GM23248 (cell line): ENCODE measurements at places on chromosomes 5 and 9.

GRCh38 chr9:2050236-2050635 is 35.1 kb downstream of the SMARCA2 start:
- peaks cover 27% of the 10 kb centered on the region for H3K4me1 ChIP-seq
- no peaks in the 10 kb centered on the region for H3K27me3 ChIP-seq
- H3K4me3 ChIP-seq = no peak overlapping the region
- H3K27ac ChIP-seq = no peak overlapping the region
- 0 out of 2 replicates have a peak, but pooled peaks cover 5% of the 10 kb centered on the region for H3K36me3 ChIP-seq

DNA sequence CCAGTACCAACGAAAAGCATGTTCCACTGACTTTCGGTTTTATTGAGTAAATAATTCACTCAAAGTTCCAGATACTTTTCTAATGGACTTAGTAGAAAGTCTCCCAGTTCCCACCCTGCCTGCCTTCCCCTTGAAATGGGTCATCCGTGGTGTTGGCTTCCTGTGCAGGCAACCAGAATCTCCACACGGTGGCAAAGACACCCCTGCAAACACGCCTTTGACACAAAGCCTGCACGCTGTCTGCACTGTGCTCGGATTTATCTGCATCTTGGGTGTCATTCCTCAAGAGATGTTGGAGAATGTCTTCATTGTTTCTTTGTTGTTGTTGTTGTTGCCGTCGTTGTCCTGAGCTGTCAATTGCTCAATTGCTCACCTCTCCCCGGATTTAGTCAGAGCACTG is 150.0 kb upstream of the IRX2 start:
- no peak overlapping the region for H3K27ac ChIP-seq
- no peak overlapping the region for H3K4me3 ChIP-seq
- no peaks in the 10 kb centered on the region for H3K36me3 ChIP-seq
- H3K4me1 ChIP-seq = no peaks in the 10 kb centered on the region
- DNase-seq = no peak
- no peaks in the 10 kb centered on the region for H3K27me3 ChIP-seq

GRCh38 chr9:96616817-96617438 is 2.7 kb downstream of the CDC14B start:
- H3K27me3 ChIP-seq = no peaks in the 10 kb centered on the region
- H3K4me1 ChIP-seq = peaks cover 29% of the 10 kb centered on the region
- H3K27ac ChIP-seq = no peak overlapping the region
- no peak overlapping the region for H3K4me3 ChIP-seq
- no peak for DNase-seq

DNA sequence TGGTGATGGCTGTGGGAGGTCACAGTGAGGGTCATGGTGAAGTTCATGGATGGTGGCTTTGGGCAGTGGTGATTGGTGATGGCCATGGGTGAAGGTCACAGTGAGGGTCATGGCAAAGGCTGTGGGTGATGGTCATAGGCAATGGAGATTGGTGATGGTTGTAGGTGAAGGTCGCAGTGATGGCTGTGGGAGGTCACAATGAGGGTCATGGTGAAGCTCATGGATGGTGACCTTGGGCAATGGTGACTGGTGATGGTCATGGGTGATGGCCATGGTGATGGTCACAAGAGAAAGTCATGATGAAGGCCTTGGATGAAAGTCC is 115.6 kb upstream of the IRX4 start:
- no peaks in the 10 kb centered on the region for H3K36me3 ChIP-seq
- DNase-seq = no peak
- no peaks in the 10 kb centered on the region for H3K27me3 ChIP-seq
- H3K27ac ChIP-seq = no peak overlapping the region
- H3K4me3 ChIP-seq = no peak overlapping the region
- H3K4me1 ChIP-seq = no peaks in the 10 kb centered on the region

- peaks cover 17% of the 10 kb centered on the region for H3K4me1 ChIP-seq
- peak overlapping the region; percentile 53 for H3K27ac ChIP-seq
- peak overlapping the region; percentile 84 for H3K4me3 ChIP-seq
- H3K27me3 ChIP-seq = no peaks in the 10 kb centered on the region
These were observed 557 bp upstream of the PHF2 start for GRCh38 chr9:93575796-93576257.

DNA sequence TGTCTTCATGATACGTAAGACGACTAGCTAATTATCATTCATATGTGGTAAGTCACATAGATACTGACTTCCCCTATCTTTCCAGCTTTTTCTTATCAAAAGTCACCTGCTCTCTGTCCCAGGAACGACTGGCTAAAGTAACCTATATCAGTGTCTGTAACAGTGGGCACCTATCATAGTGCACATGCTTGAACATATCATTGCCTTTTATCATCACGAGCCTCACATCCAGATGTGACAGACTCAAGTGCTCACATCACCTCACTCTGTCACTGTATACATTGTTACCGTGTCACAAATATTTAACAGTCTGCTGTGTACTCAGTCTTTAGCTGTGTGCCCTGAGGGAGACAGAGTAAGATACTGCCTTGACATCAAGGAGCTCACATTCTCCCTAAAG is 125.4 kb upstream of the CCDC152 start:
- no peak overlapping the region for H3K4me3 ChIP-seq
- H3K27ac ChIP-seq = no peak overlapping the region
- H3K27me3 ChIP-seq = peaks cover 15% of the 10 kb centered on the region; the same call in 1 of the 2 replicates
- H3K4me1 ChIP-seq = no peaks in the 10 kb centered on the region

DNA sequence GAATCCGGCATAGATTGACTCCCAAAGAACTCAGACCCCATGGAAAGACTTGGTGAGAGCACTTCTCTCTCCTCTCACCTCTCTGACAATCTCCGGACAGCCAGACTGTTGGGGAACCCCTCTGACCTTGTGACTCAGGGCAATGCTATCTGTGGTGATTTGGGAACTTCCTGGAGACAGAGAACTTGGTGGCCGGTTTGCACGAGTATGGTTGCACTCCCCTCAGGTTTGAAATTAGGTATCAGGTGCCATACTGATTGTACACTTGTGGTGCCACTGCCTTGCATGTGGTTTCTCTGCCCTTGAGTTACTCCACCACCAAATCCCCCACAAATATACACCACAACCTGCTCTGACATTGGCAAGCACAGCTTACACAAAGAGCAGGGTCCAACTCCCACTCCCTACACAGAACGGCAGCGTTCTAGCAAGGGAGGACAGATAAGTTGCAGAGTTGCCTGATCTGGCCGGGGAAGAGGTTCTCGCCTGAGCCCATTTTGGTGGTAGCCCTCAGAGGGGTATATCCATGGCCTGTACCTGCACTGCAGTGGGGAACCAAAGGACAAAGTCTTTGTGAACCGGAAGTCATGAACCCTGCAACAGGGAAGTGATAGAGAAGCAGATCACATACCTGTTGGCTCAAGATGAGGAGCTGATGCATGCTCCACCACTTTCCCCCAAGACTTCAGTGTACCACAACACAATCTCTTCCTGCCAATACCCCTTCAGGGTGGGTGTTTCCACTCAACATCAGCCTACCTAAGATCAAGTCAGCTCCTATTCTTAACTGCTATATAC is 255.1 kb downstream of the MCTP1 start:
- H3K27ac ChIP-seq = no peak overlapping the region
- H3K36me3 ChIP-seq = no peaks in the 10 kb centered on the region

DNA sequence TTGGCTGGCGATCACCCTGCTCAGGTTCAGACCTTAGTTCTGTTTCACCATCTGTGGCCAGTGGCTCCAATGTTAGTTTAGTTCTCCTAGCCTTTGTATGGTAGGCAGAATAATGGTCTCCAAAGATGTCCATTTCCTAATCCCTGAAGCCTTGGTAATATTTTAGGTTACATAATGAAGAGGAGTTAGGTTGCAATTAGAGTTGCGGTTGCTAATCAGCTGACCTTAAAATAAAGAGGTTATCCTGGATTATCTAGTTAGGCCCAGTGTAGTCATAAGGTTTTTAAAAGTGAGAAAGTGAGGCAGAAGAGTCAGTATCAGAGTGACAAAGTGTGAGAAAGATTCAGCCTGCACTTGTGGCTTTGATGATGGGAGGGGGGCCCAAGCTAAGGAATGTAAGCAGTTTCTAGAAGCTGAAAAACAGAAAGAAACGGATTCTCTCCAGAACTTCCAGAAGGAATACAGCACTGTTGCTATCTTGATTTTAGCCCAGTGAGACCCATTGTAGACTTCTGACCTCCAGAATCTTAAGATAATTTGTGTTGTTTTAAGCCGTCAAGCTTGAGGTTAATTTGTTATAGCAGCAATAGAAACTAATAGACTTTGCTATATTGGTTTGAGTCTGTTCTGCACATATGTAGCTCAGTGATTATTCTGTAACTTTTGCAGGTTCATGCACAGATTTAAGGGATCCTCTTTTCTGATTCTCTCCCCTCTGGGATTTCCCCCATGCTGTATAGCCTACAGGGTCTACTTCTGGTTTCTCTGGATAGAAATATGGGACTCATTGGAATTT is 21.6 kb downstream of the LNPEP start:
- no peak for DNase-seq
- peaks cover 1% of the 10 kb centered on the region for H3K4me1 ChIP-seq
- no peaks in the 10 kb centered on the region for H3K27me3 ChIP-seq
- no peaks in the 10 kb centered on the region for H3K36me3 ChIP-seq
- no peak overlapping the region for H3K27ac ChIP-seq
- no peak overlapping the region for H3K4me3 ChIP-seq

- no peaks in the 10 kb centered on the region for H3K4me1 ChIP-seq
- H3K27me3 ChIP-seq = no peaks in the 10 kb centered on the region
These were observed 1782.4 kb upstream of the WWC1 start for GRCh38 chr5:166509085-166509484.

GRCh38 chr5:148972396-148972795 is 90.5 kb downstream of the SH3TC2 start:
- DNase-seq = no peak
- H3K27me3 ChIP-seq = no peaks in the 10 kb centered on the region
- peaks cover 33% of the 10 kb centered on the region for H3K4me1 ChIP-seq
- no peak overlapping the region for H3K4me3 ChIP-seq

- H3K27ac ChIP-seq = no peak overlapping the region
- H3K36me3 ChIP-seq = no peaks in the 10 kb centered on the region
- no peaks in the 10 kb centered on the region for H3K4me1 ChIP-seq
- DNase-seq = peak; percentile 66
- peaks cover 34% of the 10 kb centered on the region for H3K27me3 ChIP-seq
- peak overlapping the region; percentile 36 for H3K4me3 ChIP-seq
These were observed 671 bp downstream of the LRRC26 start for GRCh38 chr9:137168904-137169856.

DNA sequence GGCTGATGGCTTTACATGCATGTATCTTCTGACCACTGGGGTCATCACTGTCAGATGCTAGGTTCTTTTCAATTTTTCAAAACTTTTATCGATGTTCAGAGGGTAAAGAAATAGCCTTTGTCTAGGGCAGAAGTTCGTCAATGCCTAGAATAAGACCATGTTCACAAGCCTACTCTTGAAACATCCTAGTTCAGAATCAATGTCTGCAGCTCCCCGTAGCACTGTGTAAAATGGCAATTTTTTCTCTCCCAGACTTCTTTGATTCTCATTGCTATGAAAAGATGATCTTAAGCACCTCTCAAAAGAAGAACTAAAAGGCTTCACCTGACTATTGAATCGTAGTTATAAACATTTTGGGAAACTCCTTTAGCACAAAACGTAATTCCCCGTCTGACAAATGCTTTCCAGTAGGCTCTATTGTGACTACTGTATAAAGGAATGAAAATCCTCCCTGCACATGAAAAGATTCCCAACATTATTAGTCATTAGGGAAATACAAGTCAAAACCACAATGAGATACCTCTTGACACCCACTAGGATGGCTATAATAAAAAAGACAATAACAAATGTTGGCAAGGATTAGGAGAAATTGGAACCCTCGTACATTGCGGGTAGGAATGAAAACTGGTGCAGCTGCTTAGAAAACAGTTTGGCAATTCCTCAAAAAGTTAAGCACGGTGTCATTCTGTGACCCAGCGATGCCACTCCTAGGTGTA is 263.5 kb downstream of the ARHGAP26 start:
- peaks cover 5% of the 10 kb centered on the region; the same call in 1 of the 2 replicates for H3K4me1 ChIP-seq
- H3K4me3 ChIP-seq = no peak overlapping the region; the same call in 1 of the 2 replicates

- H3K4me1 ChIP-seq = peaks cover 18% of the 10 kb centered on the region
- DNase-seq = no peak
- H3K36me3 ChIP-seq = no peaks in the 10 kb centered on the region
- no peak overlapping the region for H3K4me3 ChIP-seq
- no peaks in the 10 kb centered on the region for H3K27me3 ChIP-seq
These were observed 130.7 kb downstream of the EDIL3 start for GRCh38 chr5:84253946-84254345.

DNA sequence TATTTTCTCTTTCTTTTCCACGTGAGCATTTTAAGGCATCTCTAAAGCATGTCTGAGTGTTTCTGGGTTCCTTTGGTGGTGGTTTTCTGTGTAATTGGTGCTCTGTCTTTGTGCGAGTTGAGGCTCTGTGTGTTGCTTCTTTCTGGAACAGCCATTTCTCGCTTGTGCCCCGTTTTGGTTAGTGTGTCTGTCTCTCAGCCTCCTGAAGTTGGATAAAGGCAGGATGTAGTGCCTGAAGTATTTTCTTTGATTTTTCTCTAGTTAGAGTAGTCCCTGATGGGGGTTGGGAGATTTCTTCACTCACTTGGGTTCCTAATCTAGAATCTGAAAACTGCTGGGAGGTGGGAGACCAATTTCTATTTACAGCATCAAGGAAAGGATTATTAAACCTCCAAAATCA is 129.7 kb upstream of the TMEM161B start:
- no peaks in the 10 kb centered on the region for H3K36me3 ChIP-seq
- H3K4me3 ChIP-seq = no peak overlapping the region
- H3K4me1 ChIP-seq = no peaks in the 10 kb centered on the region
- no peaks in the 10 kb centered on the region for H3K27me3 ChIP-seq

DNA sequence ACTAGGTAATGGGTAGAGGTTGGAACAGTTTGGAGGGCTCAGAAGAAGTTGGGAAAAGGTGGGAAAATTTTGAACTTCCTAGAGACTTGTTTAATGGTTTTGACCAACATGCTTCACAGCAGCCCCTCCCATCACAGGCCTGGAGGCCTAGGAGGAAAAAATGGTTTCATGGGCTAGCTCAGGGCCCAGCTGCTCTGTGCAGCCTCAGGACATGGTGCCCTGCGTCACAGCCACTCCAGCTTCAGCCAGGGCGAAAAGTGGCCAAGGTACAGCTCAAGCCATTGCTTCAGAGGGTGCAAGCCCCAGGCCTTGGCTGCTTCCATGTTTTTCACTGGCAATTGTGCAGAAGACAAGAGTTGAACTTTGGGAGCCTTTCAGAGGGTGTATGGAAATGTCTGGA is 453.7 kb downstream of the LRRC70 start:
- no peaks in the 10 kb centered on the region for H3K36me3 ChIP-seq
- no peak overlapping the region for H3K4me3 ChIP-seq
- no peaks in the 10 kb centered on the region for H3K27me3 ChIP-seq

DNA sequence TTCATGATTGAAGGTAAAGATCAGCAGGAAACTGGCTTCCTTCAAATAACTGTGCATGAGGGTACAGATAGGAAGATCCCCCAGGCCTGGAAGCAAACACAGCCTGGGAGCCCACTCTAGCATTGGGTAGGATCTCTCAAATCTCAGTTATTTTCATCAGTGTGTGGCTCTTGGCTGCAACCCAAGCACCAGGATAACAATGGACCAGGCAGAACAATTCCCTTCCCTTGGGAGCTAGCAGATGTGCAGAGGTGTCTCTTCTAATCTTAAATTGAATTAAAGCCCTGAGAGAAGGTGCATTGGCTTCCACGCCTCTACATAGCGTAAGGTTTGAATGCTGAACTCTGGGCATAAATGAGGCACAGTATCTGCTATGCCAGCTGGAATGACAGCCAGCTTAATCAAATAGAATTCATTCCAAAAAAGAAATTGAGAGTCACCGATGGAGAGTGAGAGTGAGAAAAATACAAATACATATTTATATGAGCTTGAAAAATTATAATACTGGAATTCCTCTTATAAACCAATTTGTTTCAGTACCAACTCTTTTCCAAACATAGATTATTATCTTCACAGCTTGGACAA is 957.3 kb downstream of the CDH12 start:
- H3K36me3 ChIP-seq = no peaks in the 10 kb centered on the region
- no peak for DNase-seq

- H3K36me3 ChIP-seq = no peaks in the 10 kb centered on the region
- no peak overlapping the region for H3K4me3 ChIP-seq
- H3K4me1 ChIP-seq = no peaks in the 10 kb centered on the region
- H3K27ac ChIP-seq = no peak overlapping the region
- H3K27me3 ChIP-seq = no peaks in the 10 kb centered on the region
- DNase-seq = no peak
These were observed 603.7 kb downstream of the RAB3C start for GRCh38 chr5:59186623-59187022.
